ENCODE measurements at places on chromosomes 6 and 20.

DNA sequence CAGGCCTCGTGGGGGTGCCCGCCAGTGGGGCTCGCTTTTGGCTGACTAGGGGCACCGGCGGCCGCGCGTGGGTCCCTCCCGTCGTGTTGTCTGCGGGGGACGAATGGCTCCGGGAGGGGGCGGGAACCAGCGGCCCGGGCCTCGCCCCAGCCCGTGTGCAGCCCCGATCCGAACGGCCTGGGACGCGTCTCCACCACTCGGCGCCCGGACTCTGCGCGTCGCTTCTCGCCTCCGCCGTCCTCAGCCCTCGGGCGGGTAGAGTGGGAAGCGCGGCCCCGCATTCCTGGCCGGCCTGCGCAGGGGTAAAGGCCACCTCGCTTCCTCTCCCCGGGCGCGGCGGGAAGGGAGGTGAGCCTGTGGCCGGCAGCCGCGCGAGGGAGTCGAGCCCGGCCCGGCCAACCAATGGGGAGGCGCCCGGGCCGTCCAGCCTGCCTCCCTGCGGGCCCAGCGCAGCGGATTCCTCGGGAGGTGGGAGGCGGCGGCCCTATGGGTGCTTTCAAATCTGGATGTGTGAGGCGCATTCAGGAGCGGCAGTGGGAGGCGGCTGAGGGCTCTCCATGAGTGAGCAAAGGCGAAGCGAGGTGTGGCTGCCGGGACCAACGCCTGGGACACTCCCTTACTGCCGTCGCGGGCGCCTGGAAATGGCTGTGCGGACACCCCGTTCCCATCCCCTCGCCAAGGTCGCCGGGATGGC, 1.1 kb upstream of the ZBTB46 start:
- no peak for DNase-seq

DNA sequence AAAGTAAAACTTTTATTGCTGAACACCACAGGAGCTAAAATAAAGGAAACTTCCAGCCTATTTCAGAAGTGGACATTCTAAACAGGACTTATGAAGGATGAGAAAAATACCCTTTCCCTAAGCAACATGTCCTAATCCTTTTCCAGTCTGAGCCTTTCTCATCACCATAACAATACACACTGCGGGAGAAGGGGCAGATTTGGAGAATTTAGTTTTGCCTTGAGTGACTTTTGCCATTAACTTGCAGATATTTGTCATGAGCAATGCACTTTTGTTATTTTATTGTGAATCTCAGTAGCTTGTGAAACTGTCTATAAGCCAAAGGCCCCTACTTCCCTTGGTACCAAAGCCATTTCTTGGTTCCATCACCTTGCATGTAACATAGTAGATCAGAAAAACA, 53.0 kb upstream of the OLIG3 start:
- no peak for DNase-seq

GRCh38 chr20:79565-79964, 7.9 kb upstream of the DEFB125 start:
- DNase-seq, result no peak

GRCh38 chr6:17470938-17471327, 77.5 kb downstream of the CAP2 start:
- DNase-seq, result no peak

- DNase-seq, result no peak
Measured at GRCh38 chr6:129096651-129097290, 213.8 kb downstream of the LAMA2 start.

DNA sequence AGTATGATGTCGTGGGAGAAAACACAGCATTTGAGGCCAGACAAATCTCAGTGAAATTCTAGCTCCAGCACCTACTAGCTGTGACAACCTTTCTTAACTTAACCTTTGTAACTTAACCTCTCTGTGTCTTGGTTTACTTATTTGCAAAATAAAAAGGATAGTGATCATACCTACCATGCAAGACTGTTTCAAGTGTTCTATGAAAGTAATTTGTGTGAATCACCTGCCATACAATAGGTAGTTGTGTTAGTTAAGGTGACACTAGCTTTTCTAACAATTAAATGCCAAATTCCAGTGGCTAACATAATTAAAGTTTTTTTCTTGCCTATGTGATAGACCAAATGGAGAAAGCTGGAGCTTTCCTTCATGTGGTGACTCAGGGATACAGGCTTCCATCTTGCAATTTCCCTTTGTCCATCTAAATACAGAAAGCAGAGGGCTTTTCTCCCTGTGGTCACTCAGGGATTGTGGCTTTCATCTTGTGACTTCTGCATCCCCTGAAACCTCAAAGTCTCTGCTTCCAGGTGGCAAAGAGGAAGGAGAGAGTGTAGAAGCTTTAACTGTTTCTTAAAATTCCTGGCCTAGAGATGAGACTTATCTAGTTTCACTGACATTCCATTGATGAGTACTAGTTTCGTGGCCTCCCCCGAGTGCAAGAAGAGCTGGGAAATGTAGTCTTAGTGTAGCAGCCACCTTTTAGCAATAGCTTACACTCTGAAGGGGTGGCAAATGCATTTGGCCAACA, 311.4 kb downstream of the CLIC5 start:
- no peak for DNase-seq

GRCh38 chr20:18404172-18404571, 62.7 kb downstream of the DZANK1 start:
- no peak for DNase-seq

DNA sequence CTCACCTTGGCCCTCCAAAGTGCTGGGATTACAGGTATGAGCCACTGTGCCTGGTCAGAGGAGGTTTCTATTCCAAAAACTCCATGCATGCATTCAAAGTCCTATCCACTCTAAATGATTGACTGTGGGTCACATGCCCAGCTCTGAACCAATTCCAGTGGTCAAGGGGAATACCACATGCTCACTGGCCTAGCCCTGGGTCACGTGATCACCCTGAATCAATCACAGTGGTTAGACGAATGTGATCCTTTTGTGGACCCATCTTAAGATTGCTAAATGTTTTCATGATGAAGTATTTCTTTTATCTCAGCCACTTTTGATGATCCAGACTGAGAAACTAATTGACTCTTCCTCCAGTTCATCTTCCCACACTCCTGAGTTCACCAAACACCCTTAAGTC, 475.8 kb downstream of the PREX1 start:
- no peak for DNase-seq

DNA sequence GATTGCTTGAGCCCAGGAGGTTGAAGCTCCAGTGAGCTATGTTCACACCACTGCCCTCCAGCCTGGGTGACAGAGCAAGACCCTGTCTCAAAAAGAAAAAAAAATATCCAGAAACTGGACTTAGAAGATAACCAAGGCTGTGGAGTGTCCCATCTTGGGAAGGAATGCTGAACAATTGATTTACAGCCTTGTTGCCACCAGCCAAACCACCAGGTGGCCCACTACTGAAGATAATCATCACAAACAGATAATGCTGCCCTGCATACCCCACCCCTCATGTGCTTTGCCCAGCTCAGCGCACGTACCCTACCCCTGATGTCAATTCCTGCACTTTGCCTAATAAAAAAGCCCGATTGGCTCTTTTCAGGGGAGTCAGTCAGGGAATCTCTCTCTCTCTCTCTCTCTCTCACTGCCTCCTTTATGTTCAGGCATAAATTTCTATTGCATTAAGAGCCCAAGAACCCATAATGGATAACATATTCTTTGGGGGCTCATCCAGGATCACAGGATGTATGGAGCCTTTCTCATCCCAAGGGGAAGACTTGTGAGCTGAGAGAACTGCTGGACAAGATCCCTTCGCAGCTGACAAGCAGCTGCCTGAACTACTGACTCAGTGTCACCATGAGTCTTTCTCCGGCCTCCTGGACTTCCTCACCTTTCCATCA, 166.4 kb downstream of the CD24 start:
- DNase-seq, result no peak

DNA sequence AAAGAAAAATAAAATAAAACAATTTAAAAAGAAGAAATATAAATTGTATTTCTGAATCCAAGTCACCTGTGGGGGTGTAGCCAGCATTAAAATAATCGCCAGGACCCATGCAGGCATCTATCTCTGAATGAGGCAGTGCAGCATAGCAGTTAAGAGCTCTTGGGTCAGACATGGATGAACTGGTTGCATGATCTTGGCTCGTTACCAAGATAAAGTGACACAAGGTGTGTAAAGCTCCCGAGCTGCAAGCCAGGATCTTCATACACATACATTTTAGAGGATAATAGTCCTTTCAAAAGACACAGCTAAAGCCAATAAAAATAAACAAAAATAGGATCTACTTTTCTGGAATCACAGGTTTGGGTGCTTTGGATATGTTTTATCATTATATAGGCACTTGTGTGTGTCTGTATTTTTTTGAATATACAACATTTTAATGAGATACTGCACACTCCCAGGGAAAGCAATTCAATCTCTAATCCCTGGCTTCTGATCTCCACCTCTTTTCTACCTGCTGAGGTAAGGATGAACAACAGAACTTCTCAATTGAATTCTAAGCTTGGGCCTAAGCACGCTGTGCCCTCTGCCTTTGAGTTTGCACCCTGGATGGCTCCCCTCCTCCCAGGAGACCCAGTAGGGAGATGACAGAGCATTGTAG, 8.9 kb downstream of the TRIM10 start:
- DNase-seq, result no peak

DNA sequence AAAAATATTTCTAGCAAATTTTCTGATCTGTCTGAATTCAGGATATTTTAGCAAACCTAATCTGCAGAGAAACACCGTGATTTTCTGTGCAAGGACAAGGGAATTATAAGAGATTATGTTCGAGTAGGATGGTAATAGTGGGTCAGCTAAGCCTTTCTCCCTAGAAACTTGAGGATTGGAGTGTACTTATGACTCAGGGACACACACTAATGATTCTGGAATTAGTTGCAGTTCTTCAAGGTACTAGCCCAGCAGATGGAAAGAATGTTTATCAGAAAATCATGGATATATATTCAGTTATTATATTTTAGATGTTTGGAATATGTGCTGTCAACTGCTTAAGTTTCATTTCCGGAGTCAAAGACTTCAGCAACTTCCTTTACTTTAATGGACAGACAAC, 177.1 kb upstream of the MAP3K7 start:
- DNase-seq, result no peak

DNA sequence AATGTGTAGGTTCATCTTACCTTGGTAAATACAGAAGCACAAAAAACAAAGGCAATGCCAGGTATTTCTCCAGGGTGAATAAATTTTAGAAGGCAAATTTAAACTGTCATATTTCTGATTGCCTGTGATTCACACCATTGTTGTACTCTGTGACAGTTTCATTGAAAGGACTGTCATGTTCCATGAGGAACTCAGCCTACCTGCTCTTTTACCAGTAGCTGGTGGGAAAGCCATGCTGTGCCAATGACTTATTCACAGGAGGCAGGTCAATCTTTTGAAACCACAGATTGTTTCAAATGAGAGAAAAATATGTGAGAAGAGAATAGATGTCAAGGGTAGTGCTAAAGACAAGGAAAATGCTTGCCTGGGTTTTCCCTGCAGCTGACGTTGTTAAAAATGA, 206.4 kb downstream of the LAMA2 start:
- DNase-seq, result no peak

DNA sequence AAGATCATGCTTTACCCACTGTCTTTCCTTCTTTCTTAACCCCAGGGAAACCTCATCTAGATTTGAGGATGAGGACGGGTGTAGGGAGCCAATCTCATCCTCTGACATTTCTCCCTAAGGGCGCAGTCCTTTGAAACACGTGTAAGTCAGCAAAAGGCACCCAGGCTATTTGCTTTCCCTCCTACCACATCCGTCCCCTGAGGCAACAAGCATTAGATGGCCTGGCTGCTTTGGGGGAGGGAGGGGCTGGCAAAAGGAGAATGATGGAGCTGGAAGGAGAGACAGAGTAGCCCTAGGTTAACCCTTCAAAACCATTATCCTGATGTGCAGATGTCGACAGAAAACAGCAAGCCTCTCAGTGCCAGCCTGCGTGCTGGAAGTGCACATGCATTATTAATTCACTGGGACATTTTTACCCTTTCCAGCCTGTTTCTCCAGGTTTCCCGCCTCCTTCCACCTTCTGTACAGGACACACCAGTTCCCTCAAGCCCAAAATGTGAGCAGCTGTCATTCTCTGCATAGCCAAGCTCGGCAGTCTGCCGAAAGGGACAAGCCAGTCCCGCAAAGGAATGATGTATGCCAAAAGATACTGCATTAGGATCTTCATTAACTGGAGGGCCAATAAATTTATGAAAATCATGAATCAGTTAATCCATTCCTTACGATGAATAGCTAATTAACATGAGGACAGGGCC, 547.2 kb downstream of the CD83 start:
- no peak for DNase-seq

GRCh38 chr20:24378661-24379483, 90.6 kb upstream of the SYNDIG1 start:
- no peak for DNase-seq

DNA sequence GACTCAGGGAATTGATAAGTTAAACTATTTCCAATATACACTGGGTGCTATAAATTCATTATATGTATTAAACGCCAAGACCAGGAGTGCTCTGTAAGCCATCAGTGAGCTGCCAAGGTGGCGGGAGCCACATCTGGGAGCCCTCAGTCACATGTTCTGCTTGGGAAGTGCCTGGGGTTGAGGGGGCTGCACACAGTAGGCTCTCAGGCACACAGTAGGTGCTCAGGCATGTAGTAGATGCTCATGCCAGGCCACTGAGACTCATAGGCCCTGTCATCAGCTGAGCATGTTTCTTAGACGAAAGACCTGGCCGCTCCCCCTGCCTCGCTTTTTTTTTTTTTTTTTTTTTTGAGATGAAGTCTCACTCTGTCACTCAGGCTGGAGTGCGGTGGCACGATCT, 83.3 kb upstream of the BHLHE23 start:
- DNase-seq, result no peak

- no peak for DNase-seq
Measured at GRCh38 chr6:111306104-111306888, 176.7 kb downstream of the REV3L start.

GRCh38 chr20:48760403-48760983, 67.3 kb downstream of the PREX1 start:
- DNase-seq, result peak; percentile 53

DNA sequence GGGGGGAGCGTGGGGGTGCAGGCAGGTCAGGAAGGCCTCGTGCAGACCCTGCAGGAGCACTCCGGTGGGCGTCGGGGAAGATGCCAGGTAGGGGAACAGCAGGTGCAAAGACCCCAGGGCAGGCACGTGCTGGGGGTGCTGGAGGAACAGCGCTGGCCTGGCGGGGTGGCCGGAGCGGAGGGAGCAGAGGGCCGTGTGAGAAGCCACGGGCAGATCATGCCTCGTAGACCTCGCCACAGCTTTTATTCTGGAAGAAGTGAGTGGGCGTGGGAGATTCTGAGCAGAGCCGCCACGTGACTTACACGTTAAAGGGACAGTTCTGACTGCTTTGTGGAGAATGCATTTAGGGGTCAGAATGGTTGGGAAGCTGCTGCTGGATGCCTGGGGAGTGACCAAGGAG, 9.3 kb downstream of the NTSR1 start:
- no peak for DNase-seq

GRCh38 chr6:133590196-133590595, 298.7 kb upstream of the TCF21 start:
- DNase-seq, result no peak

- no peak for DNase-seq
Measured at GRCh38 chr6:71649915-71650314, 236.4 kb upstream of the RIMS1 start.

- no peak for DNase-seq
Measured at GRCh38 chr6:33820243-33820642, 16.4 kb upstream of the MLN start.
